ENCODE measurements at places on chromosomes 12 and 14. TPM values are rescaled to one million over a fixed set of nuclear protein-coding genes. Genes with fewer than 3 reads are reported as not detected.

Gene OTUB2
- 0.93 TPM for total RNA-seq

Gene HOXC12
- not detected for total RNA-seq

GRCh38 chr14:77613201-77613600, 3.2 kb downstream of the SPTLC2 start:
- DNase-seq: no peak

DNA sequence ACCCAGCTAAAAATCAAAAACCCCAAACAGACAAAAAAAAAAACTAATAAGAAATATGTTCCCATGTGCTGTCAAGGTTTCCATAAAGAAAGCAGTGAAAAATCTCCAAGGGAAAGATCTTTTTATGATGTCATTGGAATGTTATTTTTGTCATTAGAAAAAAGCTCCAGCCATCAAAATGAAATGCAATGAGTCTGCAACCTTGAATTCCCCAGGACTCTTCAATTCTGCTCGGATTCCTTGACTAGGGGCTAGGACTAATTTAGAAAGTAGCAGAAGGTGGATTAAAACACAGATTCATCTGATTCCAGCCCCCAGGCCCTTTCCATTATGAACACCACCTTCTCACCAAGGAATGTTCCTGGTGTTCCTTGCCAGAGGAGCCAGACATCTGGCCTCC, 6.0 kb upstream of the PCNX1 start:
- DNase-seq: no peak

GRCh38 chr12:5927732-5928516, 17.1 kb downstream of the ANO2 start:
- no peak for DNase-seq

DNA sequence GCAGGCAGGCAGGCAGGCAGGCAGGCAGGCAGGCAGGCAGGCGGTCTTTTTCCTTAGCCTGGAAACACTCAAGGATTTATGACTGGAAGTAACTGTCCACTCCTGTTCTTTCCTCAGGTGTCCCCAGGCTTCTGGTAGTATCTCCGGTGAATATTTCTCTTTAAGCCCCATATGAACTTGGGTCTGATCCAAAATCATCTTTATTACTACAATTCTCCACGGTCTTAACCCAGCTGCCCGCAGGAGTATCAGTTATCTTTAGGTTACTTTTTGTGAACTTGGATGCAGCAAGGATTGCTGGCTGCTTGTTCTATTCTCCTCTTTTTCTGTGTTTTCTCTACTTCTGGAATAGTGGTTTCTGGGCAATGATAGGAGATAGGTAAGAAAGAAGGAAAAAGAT, 3.3 kb downstream of the CSRNP2 start:
- DNase-seq: no peak

GRCh38 chr12:88251798-88252197, 109.7 kb downstream of the TMTC3 start:
- no peak for DNase-seq

DNA sequence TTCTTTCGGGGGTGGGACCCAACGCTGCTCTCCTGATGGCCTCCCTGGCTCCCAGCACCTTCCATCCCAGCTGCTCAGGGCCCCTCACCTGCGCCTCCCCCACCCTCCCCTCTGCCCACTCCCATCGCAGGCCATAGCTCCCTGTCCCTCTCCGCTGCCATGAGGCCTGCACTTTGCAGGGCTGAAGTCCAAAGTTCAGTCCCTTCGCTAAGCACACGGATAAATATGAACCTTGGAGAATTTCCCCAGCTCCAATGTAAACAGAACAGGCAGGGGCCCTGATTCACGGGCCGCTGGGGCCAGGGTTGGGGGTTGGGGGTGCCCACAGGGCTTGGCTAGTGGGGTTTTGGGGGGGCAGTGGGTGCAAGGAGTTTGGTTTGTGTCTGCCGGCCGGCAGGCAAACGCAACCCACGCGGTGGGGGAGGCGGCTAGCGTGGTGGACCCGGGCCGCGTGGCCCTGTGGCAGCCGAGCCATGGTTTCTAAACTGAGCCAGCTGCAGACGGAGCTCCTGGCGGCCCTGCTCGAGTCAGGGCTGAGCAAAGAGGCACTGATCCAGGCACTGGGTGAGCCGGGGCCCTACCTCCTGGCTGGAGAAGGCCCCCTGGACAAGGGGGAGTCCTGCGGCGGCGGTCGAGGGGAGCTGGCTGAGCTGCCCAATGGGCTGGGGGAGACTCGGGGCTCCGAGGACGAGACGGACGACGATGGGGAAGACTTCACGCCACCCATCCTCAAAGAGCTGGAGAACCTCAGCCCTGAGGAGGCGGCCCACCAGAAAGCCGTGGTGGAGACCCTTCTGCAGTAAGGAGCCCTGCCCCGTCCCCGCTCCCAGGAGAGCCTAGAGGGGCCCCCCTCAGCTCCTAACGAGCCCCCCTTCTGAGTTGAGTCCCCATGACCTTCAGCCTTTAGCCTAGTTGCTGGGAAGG, at the start of gene HNF1A:
HNF1A (plus strand) TSS at position 248 of the 924 bp plus-strand sequence; CDS start at position 474, 226 bp downstream.
- DNase-seq: no peak

- DNase-seq: no peak
Observed at GRCh38 chr12:114678028-114678427, 5.9 kb downstream of the TBX3 start.

DNA sequence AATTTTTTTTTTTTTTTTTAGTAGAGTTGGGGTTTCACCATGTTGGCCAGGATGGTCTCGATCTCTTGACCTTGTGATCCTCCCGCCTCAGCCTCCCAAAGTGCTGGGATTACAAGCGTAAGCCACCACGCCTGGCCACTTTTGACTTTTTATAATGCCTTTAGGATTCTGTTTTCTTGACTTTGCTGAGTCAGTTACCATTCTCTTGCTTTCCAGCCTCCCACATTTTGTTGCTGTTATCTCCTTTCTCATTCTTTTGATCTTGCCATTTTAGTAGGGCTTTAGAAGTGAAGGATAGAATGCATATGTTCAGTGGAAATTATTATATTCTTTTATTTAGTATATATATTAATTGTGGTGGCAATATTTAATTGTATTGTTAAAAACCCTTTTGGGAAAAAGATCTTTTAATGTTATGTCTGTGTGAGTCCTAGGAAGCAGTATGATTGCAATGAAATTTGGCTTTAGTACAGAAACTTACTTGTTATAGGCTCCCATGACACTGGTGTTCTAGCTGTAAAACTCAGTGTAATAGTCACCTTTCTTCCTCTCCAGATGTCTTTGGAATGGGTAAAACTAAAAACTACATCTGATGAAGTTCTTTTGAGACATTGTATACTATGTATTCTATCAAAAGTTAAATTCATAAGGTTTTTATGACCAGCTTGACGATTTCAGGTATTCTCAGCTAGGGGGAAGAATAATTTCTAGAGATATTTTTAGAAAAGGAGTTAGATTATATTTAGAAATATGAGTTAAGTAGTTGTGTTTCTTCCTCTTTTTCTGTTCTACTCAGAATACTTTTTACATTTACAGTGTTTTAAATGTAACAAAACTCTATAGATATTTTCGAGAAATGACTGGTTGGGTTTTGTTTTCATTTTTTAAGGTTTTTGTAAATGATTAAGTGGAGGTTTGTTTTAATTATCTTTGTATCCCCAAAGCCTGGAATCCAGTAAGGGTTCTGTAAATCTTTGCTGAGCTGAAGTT, 74.7 kb downstream of the APAF1 start:
- DNase-seq: no peak

DNA sequence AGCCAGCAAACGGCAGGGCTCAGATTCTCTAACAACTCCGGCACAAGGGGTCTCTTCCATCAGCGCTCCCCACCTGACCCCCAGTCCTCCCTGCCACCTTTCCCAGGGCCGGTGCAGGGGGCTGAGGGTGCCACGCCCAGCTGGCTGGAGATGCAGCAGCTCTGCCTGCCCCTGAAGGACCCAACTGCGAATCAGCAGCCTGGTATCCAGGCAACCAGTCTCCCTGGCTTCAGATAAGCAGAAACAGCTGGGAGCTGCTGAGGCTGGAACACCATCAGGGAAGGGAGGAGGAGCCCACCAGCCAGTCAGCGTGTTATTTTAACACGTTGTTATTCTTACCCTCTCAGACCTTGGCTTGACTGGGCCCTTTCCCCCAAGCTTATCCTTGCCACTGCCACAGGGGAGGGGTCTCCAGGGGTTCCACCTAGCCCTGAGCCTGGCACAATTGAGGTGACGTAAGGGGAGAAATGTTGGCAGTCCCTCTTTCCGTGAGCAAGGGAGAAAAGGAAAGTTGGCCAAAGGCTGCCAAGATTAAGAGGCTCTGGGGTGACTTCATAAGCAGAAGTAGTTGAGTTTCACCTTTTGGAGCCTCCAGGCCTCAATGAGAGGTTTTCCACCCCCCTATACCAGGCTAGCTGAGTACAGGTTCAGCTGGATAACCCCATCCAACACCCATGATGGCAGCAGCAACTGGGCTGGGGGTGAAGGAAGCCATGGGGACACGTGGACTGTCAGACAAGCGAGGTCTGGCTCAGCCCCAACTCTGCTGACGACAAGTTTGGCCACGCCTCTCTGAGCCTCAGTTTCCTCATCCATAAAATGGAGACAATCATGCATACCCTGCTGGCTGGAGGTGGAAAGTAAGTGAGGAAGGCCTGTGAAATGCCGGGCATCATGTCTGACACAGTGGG, 91.1 kb downstream of the IRF2BPL start:
- no peak for DNase-seq
